ENCODE measurements at places on chromosomes 1 and 21.
A peak's percentile ranks its signal among the peaks of the same experiment; 100 is the strongest.

DNA sequence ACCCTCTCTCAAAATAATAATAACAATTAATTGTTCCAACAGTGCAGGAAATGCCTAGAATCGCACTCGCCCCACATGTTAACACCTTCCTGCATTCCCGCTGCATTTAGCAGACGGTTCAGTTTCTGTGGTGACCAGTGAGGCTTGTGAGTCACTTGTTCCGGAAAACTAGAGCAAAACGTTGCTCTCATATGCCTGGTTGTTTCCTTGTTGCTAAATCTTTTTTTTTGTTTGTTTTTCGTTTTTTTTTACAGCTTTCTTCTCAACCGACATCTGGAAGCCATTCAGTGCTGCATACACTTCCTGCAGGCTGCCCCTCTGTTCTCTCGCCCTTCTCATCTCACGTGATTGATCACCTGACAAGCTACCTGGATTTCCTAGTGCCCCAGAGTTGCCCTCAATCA, 56.9 kb upstream of the TMPRSS2 start:
- DNase-seq: peak; percentile 77

DNA sequence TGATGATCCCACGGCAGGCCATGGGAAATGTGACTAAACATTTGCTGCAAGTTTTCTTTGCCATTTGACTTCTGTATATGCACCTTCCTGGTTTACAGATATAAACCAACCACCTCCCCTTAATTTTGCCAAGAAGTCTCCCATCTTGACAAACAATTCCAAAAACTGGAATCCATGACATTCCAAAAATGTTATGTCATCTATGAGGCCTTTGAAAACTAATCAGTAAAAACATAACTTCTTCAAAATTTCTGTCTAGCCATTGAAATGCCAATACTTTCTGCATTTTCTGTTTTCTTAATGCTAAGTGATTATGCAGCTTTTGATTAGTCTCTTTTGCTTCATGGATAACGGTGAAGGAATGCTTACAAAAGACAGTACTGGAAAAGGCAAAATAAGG, 84.1 kb downstream of the LYST start:
- no peak for DNase-seq

DNA sequence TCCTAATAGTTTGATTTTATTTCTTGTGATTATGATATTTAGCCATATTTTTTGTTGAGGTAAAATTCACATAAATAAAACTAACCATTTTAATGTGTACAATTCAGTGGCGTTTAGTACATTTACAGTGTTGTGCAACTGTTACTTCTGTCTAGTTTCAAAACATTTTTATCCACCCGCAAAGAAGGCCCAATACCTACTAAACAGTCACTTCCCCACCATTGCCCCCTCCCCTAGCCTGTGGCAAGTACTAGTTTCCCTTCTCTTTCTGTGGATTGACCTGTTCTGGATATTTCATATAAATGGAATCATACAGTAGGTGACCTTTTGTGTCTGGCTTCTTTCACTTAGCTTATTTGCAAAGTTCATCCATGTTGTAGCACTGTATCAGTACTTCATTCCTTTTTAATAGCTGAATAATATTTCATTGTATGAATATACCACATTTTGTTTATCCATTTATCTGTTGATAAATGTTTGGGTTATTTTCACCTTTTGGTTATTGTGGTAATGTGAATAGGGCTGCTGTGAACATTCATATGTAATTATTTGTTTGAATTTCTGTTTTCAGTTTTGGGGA, 4.1 kb downstream of the FLVCR1 start:
- DNase-seq: no peak

DNA sequence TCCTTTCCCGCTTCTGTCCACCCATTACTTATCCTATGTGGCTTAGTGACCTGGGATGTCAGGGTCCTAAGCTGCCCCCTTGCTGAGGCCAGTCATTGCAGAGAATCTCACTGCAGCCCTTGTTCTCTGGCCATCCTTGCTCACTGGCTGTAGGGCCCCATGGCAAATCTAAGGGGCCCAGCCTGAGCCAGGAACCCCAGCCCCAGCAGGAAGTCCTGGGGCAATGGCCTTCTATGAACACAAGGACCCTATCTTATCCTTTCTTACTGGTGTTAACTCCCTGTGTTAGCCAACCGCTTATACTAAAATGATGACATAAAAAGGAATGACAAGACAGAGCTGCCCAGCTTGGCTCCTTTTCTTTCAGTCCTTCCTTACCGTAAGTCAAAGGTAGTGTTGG, 29.9 kb downstream of the DHCR24 start:
- DNase-seq: no peak

- no peak for DNase-seq
Observed at GRCh38 chr21:37281579-37281978, 14.4 kb upstream of the VPS26C start.

DNA sequence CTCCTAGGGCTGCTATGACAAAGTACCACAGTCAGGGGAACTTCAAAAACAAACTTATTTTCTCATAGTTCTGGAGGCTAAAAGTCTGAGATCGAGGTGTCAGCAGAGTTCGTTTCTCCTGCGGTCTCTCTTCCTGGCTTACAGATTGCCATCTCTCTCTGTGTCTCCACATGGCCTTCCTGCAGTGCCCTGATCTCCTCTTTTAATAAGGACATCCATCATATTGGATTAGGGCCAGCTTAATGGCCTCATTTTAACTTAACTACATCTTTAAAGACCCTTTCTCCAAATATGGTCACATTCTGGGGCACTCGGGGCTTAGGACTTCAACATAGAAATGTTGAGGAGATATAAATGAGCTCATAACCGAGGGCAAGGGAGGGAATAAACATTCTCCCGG, 12.2 kb downstream of the C1orf74 start:
- no peak for DNase-seq

DNA sequence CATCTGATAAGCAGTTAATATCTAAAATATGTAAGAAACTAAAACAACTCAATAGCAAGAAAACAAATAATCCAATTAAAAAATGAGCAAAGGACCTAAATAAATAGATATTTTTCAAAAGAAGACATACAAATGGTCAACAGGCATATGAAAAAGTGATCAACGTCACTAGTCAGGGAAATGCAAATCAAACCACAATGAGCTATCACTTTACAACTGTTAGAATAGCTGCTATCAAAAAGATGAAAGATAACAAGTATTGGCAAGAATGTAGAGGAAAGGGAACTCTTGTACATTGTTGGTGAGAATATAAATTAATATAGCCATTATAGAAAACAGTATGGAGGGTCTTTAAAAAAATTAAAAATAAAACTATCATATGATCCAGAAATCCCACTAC, 40.7 kb upstream of the NEK7 start:
- DNase-seq: no peak

GRCh38 chr1:183711741-183712361, 58.7 kb upstream of the APOBEC4 start:
- no peak for DNase-seq

GRCh38 chr1:36924282-36924811, 110.0 kb downstream of the GRIK3 start:
- peak; percentile 36 for DNase-seq

DNA sequence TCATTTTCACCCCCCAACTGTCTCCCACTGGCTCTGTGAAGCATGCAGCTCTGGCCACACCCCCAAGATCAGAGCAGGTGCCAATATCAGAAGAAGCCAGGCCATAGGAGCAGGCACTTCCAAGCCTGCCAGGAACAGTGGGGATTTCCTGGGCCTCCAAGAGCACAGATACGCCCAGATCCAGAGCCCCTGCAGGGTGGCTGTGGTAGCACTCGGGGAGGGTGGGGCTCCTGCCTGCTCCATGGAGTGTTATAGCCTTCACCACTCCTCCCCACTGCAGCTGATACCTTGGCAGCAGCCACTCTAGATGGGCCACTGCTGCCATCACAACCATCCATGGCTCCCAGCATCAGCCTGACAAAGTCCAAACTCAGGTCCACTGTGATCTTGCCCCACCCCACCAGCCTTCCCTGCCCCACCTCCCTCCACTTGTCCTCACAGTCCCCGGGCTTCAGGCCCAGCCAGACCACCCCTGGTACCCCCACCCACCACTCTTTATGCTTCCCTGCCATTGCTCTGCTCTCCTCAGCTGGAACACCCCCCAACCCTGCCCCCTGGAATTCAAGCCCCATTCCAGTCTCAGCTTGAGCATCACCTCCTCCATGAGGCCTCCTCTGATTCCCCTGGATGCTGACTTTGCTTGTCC, 448.3 kb downstream of the MATN1 start:
- no peak for DNase-seq

DNA sequence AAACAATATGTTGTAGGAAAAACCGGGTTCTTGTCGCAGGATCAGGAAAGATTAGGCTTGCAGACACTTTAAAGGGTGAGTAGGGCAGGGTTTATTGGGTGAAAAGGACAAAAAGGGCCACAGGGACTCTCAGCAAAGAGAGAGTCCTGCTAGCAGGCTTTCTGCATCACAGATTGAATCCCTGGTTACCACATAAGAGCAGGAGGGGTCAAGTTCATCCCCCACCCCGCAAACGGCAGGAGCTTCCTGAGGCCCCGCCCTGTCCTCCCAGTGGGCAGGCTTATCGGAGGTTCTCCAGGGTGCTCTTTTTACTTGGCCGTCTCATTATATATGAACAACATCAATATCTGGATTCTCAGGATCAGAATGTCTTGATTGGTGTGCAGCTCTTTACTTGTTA, 47.7 kb downstream of the SYCP1 start:
- no peak for DNase-seq

- DNase-seq: no peak
Observed at GRCh38 chr1:20604678-20605077, 15.8 kb downstream of the CDA start.

- no peak for DNase-seq
Observed at GRCh38 chr1:225349826-225350225, 78.0 kb downstream of the LBR start.

DNA sequence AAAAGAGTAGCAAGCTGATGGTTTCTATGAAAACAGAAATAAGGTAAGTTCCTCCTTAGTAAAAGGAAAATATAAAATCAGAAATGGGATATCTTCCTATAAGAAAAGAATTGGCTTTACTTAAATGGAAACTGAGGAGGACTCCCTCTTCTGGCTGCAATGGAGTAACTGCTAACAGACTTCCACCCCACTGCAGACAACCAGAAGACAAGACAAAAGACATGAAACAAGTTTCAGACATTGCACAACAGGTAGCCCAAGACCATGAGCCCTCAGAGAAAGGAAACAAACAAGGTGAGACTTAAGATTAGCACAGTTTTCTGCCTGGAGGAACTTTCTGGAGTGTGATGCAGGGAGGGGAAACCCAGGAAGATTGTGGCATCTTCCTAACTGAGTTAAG, 17.0 kb upstream of the OLFML2B start:
- DNase-seq: peak; percentile 22

- no peak for DNase-seq
Observed at GRCh38 chr1:213973129-213973528, 14.6 kb upstream of the PROX1 start.

DNA sequence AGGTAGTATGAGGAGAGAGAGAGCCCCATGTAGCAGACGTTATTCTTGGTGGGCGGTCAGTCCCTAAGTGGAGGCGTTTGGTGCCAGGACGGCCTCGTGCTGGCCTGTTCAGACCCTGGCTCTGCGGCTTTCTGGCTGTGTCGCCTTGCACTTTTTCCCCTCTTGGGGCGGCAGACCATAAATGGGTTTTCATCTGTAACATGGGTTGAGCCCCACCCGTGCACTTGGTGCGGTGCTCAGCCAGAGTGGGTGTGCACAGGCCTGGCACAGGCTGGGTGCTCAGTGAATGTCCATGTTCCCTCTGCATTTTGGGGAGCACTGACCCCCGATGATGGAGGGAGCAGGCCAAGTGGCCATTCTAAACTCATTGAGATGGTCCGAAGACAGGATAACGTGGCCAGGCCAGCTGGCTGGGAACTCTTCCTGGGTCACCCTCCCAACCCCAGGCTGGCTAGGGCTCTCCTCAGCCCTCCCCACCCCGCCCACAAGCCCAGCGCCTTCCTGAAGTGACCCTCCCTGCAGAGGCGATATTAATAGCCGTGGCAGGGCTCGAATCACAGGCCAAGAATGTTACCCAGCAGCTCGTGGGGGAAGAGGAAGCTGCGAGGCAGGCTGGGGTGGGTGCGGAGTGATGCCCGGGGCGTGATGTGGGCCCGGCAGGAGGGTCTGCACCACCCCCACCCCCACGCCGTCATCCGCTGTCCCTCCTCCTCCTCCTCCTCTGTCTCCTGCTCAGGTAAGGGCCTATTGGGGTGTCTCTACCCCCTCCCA, 78.5 kb downstream of the ARHGEF10L start:
- DNase-seq: no peak

DNA sequence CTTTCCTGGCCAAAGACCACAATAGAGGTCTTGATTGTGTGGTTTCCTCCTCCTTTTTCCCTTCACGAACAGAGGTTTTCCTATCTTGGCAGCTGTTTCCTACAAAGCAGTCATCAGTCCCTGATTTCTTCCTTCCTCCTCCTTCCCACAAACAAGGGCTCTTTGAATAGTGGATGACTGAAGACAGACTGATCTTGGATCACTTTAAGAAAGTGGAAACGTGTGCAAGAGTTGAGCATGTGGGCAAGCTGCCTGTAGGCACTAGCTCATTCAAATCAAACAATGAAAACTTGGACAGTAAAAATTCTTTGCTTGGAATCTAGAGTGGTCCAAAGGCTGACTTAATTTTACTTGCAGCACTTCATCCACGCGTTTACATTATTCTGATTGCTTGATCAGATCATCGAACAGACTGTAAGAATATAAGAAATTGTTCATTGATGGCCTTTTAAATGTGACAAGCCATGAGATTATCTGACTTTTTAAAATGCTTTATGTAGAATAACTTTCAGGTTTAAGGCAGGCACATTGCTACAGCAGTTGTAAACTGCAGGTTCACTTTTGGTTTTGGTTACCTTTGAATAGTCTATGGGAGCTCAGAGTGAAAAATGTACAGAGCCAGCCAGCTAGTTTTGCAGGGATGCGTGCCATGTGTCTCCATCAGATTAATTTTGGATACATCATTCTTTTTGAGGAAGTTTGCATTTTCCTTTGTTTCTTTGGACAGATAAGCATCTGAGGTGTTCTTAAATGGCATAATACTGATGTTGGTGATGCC, 34.4 kb downstream of the ADGRL2 start:
- no peak for DNase-seq

- DNase-seq: no peak
Observed at GRCh38 chr1:212591922-212592321, 16.6 kb upstream of the ATF3 start.

- no peak for DNase-seq
Observed at GRCh38 chr21:16353764-16354163, 624.0 kb downstream of the USP25 start.

GRCh38 chr1:163197022-163197421, 5.7 kb downstream of the RGS5 start:
- DNase-seq: no peak

- no peak for DNase-seq
Observed at GRCh38 chr21:41548781-41549180, 40.8 kb upstream of the TMPRSS2 start.

- no peak for DNase-seq
Observed at GRCh38 chr21:17673261-17674020, 60.7 kb upstream of the BTG3 start.

Data from activated CD4-positive, alpha-beta T cell treated with anti-CD3 and anti-CD28 coated beads, Interleukin-10, Interleukin-2, amounts not matched to agents 100 ng/mL and 50 ng/mL, durations not matched to agents 16 hours and 8 hours (primary cell).